ENCODE measurements at places on chromosomes 5 and 9.

- no peak for DNase-seq
Observed at GRCh38 chr9:85994191-85994590, 53.2 kb downstream of the NAA35 start.

DNA sequence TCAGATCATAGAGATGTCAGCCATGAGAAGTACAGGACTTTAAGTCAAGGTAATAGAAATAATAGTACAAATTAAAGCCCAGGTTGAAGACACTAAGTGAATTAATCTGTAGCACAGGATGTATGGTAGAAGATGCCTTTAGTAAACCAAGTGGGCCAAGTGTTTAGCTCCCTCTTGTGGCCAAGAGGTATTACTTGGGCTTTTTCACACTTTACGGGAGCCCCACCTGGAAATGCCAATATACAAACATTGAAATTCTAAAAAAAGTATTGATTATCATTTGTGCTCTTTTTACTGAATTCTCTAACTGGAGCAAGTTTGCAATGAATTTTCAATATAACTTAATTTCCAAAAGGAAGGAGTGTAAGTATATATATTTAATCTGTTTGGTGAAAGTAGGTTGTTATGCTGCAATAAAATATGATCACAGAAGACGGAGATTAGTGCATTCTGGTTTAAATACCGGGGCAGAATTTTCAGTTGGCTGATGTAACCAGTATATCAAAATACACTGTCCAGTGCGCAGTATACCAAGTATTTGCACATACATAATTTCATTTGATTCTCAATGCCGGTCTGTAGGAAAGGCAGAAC lies 84.7 kb downstream of the PARP8 start:
- peak; percentile 38 for DNase-seq

- no peak for DNase-seq
Observed at GRCh38 chr5:80268916-80269315, 13.1 kb upstream of the SERINC5 start.

DNA sequence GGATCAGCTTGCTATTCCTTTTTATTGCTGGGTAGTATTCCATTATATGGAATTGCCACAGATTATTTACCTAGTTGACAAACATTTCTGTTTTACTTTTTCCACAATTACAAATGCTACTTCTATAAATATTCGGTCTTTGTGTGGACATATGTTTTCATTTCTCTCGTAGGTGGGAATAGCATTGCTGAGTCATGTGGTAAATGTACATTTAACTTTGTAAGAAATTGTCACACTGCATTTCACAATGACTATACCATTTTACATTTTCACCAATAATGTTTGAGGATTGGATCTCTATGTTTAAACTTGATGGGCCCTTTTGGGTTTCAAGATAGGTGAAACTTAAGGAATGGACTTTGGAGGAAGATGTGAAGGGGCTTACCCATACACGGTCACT lies 19.7 kb downstream of the RAI14 start:
- DNase-seq = no peak

DNA sequence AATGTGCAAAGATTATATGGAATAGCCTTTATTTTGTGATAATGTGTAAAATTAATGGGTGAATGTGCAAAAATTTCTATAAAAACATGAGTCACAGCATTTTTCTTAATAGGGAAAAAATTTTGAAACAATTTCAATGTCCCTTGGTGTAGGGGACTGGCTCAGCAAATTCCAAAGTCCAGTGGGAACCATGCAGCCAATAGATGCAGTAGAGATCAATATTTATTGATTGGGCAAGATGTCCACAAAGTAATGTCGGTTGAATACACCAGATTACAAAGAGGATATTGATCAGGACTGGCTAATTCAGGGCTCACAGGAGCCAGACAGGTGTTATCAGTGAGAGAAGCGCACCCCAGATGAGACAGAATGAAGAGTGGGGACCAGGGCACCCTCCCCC lies 62.5 kb downstream of the AMBP start:
- no peak for DNase-seq

DNA sequence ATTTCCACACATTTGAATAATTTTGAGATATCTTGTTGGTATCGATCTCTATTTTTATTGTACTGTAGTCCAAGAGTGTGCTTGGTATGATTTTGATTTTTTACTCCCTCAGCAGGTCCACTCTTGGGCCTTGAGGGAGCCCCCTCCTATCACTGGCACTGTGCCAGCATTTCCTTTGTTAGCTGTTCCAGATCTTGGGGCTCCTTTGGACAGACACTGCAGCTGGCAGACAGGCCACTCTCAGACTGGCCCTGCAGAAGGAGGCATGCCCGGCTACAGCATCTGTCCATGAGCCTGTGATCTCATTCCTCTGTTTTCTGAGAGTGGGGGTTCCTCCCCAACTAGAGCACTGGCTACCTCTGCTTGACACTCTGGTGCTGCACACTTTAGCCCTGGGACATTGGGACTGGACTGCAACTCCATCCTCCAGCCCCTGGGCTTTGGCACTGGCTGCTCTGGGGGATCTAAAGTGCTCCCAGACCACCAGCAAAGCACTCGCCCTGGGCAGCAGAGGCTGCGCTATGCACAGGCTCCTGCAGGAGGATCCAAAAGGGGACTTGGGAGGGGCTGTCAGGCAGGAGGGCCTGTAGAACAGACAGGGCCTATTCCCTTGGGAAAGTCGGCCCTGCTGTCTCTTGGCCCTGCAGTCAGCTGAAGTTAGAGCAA lies 271.3 kb upstream of the DMAC1 start:
- no peak for DNase-seq

GRCh38 chr9:91951944-91952520 lies 2.0 kb upstream of the ROR2 start:
- DNase-seq = no peak

GRCh38 chr5:4023753-4024335 lies 428.2 kb downstream of the IRX1 start:
- no peak for DNase-seq

- DNase-seq = no peak
Observed at GRCh38 chr9:125821078-125821477, 73.9 kb downstream of the PBX3 start.

GRCh38 chr9:134491856-134492255 lies 149.7 kb upstream of the COL5A1 start:
- DNase-seq = no peak

DNA sequence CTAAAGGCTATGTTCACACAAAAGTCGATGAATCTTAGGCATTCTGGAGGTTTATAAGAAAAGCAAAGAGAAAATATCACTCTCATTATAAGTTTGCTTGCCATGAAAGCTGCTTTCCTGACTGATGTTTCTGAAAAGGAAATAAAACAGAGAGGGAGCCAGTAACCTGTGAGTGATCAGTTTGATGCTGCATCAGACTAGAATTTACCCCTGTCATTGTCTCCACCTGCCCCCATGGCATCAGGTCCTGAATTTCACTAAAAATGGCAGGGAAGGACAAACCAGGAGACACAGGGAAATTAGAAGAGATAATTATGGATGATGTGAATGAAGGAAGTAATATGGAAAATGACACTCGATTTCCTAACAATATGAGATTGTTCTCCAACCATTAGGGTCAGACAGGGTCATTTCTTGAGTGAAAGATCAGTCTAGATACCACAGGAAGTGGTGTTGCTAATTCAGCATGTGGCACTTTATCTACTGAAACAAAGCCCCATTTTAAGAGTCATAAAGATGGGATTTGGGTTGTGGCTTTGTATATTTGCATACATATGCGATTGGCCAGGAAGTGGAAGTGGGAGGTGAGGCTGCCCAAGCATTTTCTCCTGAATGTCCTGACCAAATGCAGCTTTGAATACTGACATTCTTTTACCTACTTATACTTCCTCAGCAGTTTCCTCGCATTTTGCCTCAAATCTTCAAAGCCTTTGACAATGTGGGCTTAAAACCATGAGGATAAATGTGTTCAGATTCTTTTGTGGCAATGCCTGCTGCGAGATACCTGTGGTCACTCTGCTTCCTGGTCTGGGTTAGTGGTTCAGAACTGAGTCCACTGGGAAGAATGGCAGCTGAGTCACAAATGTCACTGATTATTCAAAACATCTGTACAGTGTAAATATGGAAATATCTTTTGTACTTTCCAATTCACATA lies 29.7 kb downstream of the MEGF10 start:
- DNase-seq = peak; percentile 82

- DNase-seq = no peak
Observed at GRCh38 chr9:110251212-110251611, 5.1 kb downstream of the TXN start.

DNA sequence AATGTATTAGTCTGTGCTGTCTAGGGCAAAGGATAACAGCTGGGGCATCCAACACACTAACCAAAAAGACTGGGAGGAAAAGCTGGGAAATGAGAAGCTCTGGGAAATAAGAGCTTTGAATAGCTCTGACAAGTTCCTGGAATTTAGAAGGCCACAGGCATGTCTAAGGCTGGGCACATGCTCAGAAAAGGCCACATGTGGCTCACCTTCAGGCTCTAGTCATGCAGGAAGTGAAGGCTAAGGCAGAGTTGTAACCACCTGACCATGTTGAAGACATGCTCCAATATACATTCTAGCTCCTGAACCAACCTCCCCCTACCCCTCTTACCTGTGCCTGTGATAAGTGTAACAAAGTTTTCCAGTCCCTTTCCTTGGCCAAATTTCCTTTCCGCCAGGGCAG lies 31.7 kb downstream of the CLTA start:
- peak; percentile 23 for DNase-seq

DNA sequence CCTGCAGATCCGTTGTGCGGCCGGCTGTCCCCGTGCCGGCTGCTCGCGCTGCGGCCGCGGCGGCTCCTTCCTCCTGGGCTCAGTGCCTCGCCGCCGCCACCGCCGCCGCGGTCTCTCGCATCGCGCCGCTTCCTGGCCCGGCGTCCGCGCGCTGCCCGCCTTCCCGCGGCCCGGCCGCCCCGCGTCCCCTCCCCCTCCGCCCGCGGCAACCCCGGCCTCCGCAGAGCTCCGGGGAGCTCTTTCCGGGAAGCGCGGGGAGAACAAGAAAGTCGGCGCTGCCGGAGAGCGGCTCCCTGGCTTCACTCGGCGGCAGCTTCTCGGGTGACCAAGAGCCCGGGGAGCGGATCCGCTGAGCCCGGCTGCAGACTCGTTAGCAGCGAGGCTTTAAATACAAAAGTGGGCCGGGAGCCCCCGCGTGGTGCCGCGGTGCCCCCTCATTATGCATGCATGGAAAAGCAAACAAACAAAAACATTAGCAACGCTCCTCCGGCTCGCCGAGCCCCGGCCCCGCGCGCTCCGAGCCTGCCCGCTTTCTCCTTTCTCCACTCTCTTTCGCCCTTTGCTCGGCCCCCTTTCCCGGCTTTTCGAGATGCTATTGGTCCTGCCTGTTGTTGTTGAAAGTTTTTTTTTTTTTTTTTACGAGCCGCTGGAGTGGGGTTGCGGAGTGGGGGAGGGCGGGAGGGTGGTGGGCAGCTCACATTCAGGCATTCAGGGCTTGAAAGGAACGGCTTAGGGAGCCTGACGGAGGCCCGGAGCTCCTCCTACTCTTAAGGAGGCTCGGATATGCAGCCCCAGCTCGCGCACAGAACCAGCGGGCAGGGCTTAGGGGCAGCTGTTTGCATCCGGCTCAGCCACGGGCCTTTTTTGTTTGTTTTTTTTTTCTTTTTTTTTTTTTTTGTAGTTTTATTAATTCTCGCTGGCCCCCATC lies at the start of gene GAS1:
Gene GAS1, minus strand, starts transcription at position 361 of the 928 bp plus-strand sequence. CDS start 727 bp downstream, outside the sequence.
- peak; percentile 98 for DNase-seq

DNA sequence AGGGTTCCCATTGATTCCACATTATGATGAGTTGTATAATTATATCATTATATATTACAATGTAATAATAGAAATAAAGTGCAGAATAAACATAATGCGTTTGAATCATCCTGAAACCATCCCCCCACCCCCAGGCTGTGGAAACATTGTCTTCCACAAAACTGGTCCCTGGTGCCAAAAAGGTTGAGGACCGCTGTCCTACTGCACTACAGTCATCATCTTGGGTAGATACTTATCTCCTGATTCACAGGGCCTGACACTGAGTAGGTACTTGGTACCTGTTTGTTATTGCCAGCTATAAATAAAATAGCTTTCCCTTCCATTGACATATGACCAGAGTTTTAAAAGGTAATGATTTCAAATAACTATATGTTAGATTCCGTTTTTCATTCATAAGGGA lies 25.6 kb downstream of the ANP32B start:
- no peak for DNase-seq

DNA sequence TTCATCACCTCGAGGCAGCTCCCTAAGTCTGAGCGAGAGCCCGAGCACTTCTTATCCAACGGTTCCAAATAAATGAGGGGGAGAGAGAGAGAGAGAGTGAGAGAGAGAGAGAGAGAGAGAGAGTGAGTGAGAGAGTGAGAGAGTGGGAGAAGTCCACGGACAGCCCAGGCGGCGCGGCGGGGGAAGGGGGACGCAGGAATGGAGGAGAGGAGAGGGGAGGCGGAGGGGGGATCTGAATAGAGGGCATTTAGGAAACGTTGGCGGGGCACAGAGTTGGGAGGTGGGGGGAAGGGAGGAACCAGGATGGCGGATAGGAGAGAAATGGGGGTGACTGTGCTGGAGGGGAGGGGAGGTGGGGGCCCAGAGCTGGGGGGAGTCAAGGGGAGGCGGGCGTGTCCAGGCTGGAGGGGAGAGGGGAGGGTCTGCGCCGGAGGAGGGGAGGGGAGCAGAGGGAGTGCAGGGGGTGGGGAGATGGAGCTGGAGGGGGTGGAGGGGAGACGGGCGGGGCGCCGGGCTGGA lies 398 bp upstream of the BASP1 start:
- peak; percentile 50 for DNase-seq
